NCI-H526 (cell line): ENCODE measurements at places on chromosomes 16 and 17.

- DNase-seq = peak; percentile 95
Observed at GRCh38 chr17:44533533-44534246, 23.6 kb upstream of the FZD2 start.

DNA sequence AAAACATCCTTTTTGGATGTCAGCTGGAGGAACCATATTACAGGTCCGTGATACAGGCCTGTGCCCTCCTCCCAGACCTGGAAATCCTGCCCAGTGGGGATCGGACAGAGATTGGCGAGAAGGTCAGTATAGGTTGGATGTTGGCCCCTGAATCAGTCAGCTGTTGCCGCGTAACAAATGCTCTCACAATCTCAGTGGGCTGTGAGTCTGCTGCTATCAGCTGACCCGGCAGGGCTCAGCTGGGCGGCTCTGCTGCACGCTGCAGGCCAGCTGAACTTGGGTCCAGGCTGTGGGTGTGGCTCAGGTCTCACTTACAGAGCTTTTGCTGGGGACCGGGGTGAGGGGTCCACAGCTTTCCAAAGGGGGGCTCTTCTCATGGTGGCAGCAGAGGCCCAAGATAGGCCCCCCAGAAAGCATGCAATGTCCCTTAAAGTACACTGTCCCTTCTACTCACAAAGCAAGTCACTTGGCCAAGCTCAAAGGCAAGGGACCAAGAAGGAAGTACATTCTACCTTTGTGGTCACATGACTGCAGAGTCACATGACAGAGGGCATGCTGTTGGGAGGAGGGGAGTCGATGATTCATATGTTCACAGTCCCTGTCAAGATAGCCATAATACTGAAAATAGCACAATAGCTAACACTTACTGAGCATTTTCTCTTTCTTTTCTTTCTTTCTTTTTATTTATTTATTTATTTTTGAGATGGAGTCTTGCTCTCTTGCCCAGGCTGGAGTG is 134.2 kb downstream of the ABCC1 start:
- DNase-seq = no peak

GRCh38 chr16:78926723-78927210 is 673.8 kb downstream of the MAF start:
- no peak for DNase-seq

DNA sequence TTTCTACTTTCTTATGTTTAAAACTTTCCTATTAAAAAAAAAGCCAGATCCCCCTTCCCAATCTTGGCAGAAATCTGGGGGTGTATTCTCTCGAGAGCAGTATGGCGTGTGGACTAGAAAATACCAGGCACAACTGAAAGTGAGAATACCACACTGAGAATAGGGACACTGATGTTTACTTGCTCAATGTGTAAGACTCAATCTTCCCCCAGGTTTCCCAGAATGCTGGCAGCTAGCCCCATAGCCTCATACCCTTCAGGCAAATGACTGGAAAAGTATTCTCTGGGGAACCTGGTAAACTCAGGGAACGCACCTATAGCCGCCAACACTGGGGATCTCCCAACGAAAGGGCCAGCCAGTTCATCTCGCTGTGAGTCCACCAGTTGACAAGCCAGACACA is 15.3 kb downstream of the ZZEF1 start:
- DNase-seq = no peak

DNA sequence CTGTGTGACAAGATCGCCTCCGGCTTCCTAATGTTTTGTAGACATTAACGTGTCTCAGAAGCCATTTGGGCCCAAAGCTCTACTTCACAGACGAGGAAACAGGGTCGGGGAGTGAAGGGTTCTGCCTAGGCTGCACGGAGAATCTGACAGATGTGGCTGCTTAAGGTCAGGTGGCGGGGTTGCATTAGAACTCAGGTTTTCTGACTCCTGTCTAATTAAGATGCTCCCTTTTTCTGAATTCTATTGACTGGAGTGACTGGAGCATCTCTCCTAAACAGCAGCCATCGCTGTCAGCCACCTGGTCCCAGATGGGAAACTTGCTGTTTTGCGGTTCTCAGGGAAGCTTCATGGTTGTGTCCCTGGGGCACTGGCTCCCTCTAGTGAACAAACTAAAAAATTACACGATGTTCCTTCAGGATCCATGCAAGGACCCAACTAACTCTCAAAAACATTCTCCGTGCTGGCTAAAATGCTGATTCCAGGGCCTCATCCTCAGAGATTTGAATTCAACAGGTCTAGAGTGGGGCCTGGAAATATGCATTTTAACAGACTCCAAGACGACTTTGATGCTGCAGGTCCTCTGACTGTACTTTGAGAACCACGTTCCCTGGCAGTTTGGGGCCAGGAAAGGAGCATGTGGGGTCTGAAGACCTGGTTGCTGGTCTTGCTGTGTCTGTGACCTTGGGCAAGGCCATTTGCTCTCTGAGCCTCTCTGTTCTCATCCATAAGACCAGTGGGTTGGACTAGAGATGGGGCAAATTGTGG is 117.4 kb downstream of the IRF8 start:
- DNase-seq = no peak

DNA sequence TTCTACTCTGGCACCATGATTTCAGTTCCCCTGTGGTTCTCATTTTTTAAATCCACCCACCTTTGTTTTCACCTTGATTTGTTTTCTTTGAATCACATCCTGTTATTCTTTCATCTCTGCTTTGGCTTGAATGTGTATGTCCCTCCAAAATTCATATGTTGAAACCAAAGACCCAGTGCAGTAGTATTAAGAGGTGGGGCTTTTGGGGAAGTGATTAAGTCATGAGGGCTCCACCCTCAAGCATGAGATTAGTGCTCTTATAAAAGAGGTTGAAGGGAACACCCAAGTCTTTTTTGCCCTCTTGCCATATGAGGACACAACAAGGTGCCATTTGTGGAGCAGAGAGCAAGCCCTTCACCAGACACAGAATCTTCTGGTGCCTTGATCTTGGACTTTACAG is 382.3 kb downstream of the SLC39A11 start:
- no peak for DNase-seq

- DNase-seq = no peak
Observed at GRCh38 chr16:63614429-63614828, 1507.4 kb downstream of the CDH11 start.

DNA sequence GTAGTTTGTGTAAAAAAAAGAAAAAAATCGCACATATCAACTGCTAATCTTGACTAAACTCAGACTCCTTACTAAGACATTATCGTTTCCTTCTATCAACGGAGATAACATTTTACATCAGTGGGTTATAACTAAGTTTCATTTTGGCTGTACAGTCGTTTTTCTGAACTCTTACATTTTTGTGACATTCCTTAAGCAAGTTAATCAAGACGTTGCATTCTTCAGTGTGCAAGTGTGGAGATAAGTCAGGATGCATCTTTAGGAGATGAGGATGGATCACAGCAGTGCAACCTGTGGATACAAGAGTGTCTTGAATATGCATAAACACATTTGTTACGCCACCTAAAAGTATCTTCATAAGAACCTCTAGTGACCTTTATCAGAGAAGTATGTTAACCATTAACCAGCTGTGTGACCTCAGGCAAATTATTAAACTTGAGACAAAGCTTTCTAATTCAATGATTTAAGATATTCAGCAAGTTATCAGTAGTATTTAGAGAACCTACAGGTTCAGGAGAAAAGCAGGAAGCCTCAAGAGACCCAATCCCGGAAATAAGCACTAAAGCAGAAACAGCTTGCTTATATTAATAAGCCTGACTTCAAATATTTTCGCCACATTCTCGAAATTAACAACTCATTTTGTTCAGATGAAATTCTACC is 9.4 kb downstream of the CMC2 start:
- DNase-seq = peak; percentile 31

DNA sequence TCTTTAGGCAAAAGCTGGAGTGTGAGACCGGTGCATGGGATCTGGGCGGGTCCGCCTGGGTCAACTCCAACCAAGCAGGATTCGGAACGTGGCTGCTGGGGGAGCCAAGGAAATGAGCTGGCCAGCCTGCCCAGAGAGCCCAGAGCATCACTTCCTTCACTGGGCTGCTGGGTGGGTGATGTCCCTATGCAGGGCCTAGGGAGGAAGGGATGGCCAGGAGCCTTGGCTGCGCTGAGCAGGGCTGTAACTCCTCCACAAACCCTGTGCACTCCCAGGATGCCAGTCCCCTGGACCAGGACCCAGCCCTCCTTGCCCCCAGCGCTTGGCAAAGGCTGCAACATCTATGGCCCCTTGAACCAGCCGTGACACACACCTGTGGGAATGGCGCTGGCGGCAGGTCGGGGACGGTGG is 138.4 kb downstream of the RAB11FIP4 start:
- no peak for DNase-seq

- no peak for DNase-seq
Observed at GRCh38 chr16:17277981-17278381, 192.8 kb downstream of the XYLT1 start.

DNA sequence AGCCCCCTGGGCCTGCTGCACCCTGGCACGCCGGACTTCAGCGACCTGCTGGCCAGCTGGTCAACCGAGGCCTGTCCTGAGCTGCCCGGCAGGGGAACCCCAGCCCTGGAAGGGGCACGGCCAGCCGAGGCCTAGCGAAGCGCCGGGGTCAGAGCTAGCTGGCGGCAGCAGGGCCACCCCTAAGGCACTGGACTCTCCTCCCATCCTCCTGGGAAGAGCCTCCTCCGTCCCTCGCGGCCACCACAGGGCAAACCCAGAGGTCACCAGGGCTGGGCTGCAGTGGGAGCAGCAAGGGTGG is 2.3 kb downstream of the PERCC1 start:
- DNase-seq = no peak

- DNase-seq = no peak
Observed at GRCh38 chr16:87845213-87845612, 24.1 kb downstream of the SLC7A5 start.

- DNase-seq = no peak
Observed at GRCh38 chr17:41308251-41308917, 725 bp downstream of the KRTAP16-1 start.

DNA sequence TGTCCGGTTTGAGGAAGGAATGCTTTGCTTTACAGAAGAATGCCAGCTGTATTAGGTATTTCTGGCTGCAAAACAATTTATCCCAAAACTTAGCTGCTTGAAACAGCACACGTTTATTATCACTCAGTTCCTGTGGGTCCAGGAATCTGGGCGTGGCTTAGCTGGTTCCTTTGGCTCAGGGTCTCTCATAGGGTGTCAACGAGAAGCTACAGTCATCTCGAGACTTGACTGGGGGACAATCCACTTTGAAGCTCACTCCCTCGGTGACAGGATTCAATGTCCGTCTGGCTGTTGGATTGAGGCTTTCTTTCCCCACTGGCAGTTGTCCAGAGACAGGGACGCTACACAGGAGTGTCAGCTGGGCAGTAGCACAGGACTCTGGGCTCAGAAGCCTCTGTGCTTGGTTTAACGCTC is 9.6 kb upstream of the RHBDF2 start:
- no peak for DNase-seq

GRCh38 chr16:73404001-73404400 is 356.1 kb upstream of the ZFHX3 start:
- DNase-seq = no peak

DNA sequence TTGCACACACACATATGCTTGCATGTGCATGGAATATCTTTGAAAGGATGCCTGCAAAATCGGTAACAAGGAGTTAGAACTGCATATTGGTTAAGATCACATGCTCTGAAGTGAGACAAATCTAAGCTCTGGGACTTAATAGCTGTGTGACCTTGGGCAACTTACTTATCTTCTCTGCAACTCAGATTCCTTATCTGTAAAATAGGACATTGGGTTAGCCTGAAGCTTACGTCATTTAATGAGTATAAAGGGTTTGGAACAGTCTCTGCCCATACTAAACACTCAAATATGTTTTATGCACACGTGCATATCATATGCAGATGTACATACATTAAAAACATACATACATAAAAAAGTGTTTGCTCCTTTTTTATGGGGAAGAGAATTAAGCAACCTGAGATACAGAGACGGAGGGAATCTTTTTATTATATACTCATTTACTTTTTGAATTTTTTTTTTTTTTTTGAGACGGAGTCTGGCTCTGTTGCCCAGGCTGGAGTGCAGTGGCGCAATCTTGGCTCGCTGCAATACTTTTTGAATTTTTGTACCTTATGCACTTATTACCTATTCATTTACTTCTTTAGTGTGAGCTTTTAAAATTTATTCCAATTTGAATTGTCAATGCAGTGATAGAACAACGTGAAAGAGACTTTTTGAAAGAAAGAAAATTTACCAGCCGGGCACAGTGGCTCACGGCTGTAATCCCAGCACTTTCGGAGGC is 206.2 kb downstream of the CCDC182 start:
- DNase-seq = no peak

DNA sequence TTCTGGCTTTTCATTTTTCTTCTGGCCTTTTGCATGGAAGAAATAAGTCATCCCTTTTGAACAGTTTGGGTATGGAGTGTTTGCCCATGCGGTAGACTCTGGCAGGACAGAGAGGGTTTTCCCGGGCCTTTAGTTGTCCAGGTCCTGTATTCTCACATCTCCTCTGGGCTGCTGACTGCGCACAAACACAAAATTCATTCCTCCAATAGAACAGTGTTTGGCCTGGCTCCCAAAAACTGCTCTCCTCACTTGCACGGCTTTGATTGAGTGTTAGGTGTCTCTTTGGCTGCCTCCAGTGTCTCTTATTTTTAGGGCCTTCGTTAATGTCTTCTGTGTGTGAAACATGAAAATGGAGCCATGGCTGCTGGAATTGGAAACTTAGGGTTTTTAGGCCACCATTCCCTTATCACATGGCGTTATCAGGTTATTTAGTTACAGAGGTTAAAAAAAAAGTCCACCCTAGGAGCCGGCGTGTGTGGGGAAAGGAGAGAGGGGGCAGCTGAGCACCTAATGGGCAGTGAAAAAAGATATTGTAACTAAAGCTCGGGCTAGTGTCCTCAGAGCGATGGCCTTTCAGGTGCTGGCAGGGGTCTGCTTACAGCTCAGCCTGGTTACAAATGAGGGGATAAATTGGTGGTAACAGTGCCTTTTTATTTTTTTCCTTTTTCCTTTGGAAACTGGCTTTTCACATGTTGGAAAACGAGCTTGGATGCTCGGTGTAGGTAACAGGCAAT is 47.3 kb downstream of the PRKCA start:
- no peak for DNase-seq

DNA sequence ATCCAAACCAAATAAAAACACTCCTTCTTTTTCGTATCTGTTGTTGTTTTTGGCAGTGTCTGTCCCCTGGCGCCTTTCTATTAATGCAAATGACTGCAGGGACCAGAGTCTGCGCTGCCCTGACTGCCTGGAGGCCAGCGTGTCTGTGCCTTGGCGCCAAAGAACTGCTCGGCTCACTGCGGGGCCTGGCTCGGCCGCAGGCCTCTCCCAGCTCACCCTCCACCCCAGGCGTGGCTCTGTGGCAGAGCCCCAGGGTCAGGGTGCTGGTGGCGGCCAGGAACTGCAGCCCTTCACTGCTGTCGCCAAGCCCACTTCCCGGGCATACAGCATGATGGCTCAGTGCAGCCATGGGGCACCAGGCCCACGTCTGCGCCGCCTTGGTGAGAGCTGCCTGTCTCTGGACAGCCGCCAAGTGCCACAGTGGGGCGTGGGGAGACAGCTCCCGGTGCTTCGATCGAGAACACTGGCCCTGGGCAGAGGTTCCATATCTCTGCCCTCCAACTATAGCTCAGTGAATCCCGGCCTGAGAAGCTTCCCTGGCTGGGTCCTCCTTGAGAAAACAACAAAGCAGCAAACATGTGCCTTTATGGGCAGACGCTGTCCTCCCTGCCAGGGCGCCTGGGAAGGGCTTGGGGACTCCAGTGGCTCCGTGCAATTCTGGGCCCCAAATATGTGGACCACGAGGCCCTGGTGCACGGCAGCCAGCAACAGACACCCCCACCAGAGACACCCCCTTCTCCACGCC is 11.1 kb downstream of the CANT1 start:
- DNase-seq = no peak

- DNase-seq = no peak
Observed at GRCh38 chr17:75430159-75430974, 24.9 kb upstream of the GRB2 start.
